ENCODE measurements at places on chromosomes 7 and 10.

DNA sequence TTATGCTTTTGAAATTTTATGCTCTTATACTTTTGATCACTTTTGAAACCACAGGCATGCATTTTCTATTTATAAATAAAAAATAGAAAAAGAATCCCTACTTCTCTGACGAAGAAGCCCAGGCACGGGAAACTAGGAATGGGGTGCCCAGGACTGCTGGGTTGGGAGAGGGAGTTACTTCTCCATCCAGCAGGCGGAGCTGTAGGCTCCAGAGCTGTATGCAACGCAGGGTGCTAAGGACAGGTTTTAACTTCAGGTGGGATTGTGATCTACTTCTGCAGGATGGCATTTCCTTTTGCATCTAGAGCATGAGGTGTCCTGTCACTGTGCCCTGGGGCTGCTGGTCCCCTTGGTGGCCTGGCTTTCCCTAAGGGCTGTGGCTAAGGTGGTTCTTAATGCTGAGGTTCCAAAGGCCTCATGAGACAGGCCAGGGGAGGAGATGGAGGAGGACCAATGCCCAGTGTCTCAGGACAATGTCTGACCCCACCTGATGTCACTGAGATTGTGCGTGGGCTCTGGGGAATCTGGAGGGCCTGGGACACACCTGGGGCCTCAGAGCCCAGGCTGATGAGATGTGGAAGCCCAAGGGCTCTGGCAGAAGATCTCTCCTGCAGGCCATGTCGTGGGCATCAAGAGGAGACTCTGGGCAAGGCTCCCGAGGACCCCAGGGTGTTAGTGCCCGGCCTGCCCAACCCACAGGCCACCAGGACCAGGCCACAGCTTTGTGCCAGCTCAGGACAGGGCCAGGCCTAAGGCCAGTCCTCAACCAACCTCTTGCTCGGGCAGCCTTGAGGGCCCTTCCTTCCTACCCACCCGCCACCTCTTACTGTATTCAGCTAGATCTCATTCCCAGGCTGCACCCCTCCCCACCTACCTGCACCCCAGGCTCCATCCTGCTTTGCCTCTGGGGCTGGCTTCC is 507 bp downstream of the CCDC201 start:
- no peak for DNase-seq

DNA sequence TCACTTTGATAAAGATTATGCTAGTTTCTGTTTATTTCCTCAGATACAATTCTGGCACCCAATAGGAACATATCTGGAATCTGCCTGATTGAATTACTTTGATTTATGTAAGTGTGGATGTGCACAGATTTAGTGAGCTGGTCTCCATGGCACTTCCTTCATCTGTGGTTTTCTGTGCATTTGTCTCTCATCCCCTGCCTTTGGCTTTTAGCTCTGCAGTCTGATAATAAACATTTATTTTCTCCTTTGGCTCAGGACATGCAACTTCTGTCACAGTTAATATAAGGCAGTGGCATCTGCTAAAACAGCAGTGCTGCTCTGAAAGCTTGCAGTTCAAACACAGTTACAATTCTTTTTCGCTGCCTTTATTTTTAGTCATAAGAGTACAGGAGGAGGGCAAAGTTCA is 273.7 kb upstream of the CHRM2 start:
- DNase-seq = no peak

DNA sequence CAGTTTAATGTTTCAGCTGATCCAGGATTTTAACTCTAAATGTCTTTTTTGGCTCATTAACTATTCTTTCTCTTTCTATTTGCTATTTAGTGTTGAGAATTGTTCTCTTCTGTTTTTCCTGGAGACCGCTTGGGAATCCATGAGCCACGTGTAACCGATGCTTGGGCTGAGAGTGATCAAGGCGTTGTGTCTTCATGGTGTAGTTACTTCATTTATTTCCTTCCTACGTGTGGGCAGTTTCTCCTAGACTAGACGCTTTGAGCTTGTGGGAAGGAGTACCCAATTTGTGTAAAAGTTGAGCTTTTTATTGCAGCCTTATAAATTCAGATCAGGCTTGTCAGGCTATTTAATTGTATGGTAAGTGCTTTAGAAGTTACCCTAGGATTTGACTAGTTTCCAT is 2.9 kb downstream of the EIF3B start:
- DNase-seq = no peak

GRCh38 chr7:5766321-5766761 is 15.1 kb downstream of the RNF216 start:
- no peak for DNase-seq

DNA sequence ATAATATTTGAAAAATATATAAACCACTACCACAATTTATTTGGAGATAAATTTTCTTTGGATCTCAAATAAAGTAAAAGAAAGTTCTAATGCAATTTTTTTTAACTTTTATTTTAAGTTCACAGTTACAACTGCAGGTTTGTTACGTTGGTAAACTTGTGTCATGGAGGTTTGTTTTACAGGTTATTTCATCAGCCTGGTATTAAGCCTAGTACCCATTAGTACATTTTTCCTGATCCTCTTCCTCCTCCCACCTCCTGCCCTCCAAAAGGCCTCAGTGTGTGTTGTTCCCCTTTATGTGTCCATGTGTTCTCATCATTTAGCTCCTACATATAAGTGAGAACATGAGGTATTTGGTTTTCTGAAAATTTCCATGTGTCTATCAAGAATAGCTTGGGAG is 54.5 kb downstream of the CAV1 start:
- DNase-seq = no peak

GRCh38 chr10:119079599-119080520 is 757 bp downstream of the EIF3A start:
- peak; percentile 43 for DNase-seq
